ENCODE measurements at places on chromosomes 1 and 21. TPM values are rescaled to one million over a fixed set of nuclear protein-coding genes. Genes with fewer than 3 reads are reported as not detected.

The OVAAL gene
- not detected for polyA plus RNA-seq

The TMEM82 gene
- polyA plus RNA-seq = not detected

The FCGR3A gene
- polyA plus RNA-seq = 2.4 TPM

The PLA2G2A gene
- polyA plus RNA-seq = 29.7 TPM

The TNFSF4 gene
- 0.30 TPM for polyA plus RNA-seq

The ZNF670 gene
- polyA plus RNA-seq = 1.2 TPM

The OR2T29 gene
- polyA plus RNA-seq = not detected

The RASAL2 gene
- polyA plus RNA-seq = 3.9 TPM

All from pancreas (tissue), 10 donors.